Stimulated activated effector memory CD8-positive, alpha-beta T cell treated with anti-CD3 and anti-CD28 coated beads, Interleukin-12 subunit alpha, Interleukin-12 subunit beta, amount 100 ng/mL, for 72 hours (primary cell): ENCODE measurements at places on chromosomes 13 and 19.

DNA sequence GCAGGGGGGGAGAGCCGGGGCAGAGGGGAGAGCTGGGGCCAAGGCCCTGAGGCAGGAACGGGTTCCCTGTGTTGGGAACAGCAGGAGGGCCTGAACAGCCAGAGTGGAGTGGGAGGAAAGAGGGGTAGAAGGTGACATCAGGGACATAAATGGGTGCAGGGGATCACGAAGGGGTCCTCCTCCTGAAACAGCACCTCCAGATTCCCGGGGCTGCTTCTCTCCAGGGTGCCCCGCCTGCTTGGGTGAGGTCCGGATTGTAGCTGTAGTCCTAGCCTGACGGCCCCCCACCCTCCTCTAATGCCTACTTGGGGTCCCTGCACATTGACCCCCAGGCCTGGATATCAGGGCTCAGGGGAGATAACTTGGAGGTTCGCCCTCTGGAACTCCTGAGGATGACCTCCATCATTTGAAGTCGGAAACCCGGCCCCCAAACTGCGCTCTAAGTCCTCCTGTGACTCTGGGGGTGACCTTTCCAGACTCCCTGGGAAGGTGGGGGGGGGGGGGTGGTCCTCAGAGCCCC is 473 bp upstream of the SCN1B start:
- no peak for DNase-seq

DNA sequence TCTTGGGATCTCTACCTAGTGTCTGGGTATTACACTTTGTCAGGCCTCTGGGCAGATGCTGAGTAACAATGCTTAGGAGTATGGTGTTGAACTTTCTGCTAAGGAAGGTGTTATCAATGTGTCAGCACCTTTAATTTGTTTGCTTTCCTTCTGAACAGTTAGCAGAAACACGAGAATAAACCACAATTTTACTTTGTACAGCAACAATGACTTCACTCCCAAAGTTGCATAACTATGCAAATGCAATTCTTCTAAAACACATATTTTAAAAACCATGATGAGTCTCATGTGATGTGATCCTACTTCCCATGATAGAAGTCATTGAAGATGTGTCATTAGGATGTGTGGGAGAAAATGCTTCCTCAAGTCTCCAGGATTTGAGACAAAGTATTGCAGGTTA is 155.0 kb downstream of the POSTN start:
- DNase-seq, result no peak

- DNase-seq, result no peak
Observed at GRCh38 chr19:34601071-34601470, 75.9 kb downstream of the SCGB2B2 start.

- no peak for DNase-seq
Observed at GRCh38 chr13:99299920-99300341, 7.3 kb downstream of the GPR183 start.

- no peak for DNase-seq
Observed at GRCh38 chr19:49749055-49749716, 13.9 kb downstream of the TSKS start.

DNA sequence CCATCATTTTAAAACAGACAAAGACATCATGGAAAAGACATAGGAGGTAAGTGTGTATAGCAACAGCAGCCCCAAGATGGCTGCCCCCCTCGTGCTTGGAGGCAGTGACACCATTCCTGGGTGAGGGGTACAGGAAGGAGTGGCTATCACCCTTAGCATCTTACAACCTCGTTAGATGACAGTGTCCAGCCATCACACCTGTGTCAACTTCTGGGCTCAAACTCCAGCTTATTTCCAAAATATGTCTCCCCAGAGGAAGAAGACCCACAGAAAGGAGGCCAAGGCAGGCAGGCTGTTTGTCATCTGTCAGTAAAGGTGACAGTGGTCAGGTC is 27.5 kb downstream of the EPS15L1 start:
- no peak for DNase-seq

- no peak for DNase-seq
Observed at GRCh38 chr13:73406454-73406853, 347.6 kb downstream of the KLF5 start.

GRCh38 chr19:2374808-2375207 is 14.7 kb downstream of the TMPRSS9 start:
- no peak for DNase-seq

- DNase-seq, result no peak
Observed at GRCh38 chr19:18408053-18408476, 10.6 kb upstream of the LRRC25 start.

DNA sequence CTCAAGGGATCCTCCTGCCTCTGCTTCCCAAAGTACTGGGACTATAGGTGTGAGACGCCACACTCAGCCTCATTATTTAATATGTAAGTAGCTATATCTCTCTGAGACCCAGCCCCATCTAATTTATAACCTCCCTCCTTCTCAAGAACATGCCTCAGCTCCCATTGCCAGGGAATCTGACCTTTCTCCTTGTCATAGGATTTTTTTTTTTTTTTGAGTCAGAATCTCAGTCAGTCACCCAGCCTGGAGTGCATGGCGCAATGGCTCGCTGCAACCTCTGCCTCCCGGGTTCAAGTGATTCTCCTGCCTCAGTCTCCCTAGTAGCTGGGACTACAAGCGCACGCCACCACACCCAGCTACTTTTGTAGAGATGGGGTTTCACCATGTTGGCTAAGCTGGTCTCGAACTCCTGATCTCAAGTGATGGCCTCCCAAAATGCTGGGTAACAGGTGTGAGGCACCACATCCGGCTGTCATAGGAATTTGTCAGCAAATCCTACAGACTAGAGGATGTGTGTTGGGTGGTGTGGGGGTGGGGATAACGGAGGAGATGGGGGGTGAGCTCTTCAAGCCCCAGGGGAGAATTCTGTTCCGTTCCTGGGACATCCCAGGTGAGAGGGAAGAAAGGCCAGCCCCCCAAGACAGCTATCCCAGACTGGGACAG is 5.1 kb upstream of the EPS8L1 start:
- DNase-seq, result no peak

GRCh38 chr13:73948848-73949529 is 185.2 kb downstream of the KLF12 start:
- DNase-seq, result no peak

GRCh38 chr19:38213911-38214625 is 10.0 kb downstream of the DPF1 start:
- DNase-seq, result peak; percentile 90

GRCh38 chr13:107088061-107088460 is 520.1 kb upstream of the ARGLU1 start:
- DNase-seq, result no peak

DNA sequence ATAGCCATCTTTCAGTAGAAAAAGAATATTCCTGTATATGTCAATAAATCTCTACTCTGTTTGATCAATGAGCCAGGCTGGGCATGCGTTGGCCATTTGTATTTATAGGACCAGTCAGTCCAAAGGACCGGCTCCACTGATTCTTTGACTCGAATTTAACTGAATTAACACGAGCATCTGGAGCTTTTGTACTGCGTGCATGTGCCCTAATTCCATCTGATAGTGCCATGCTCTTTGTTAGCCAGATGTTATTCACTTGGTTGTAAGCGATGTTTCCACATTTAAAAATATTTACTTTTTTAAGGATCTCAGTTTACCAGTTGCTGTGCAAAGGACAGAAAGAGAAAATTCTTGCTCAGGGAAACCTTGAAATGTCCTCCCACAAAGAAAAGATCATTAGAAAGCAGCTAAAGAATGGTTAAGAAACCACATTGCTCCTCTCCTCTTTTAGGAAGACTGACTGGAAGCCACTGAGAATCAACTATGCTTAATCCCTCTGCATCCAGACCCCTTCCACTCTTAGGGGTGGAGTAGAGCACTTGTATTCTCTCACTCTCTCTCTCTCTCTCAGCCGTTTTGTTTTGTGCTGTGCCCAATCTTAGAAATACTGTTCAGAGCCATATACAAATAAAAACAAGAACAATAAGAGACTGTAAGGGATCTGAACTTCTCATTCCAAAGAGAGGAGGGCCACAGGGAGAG is 165.8 kb downstream of the DCLK1 start:
- no peak for DNase-seq

DNA sequence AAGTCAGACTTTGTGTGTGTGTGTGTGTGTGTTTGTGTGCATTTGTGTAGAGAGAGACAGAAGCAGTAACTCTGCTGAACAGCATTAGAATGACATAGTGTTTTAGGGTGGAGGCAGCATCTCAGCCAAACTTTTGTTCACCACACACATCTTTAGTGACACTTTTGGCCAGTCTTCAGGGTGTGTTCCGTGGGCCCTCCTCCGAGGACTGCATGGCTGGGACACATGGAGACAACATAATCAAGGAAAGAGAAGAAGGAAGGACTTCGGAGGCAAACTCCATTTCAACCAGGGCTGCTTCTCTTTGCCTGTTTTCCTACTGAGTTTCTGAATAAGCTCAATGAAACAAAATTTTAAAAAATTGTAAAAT is 205.1 kb downstream of the LHFPL6 start:
- no peak for DNase-seq

- DNase-seq, result no peak
Observed at GRCh38 chr19:281992-282391, 9.2 kb downstream of the PLPP2 start.

DNA sequence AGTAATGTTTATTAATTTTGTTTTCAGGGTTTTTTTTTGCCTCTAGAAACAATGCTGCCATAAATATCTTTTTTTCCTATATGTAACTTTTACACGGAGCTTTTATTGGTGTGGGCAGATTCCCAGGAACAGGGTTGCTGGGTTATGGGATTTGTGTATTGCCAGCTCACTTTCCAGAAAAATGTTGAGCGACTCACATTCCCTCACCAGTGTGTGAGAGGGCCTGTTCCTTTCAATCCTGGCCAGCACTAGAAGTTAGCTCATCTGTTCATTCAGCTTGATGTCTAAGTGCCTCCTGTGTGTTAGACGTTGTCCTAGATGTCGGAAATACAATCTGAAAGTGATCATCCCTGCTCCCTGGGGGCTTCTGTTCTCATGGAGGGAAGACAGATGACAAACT is 2.6 kb downstream of the ZNF71 start:
- no peak for DNase-seq

DNA sequence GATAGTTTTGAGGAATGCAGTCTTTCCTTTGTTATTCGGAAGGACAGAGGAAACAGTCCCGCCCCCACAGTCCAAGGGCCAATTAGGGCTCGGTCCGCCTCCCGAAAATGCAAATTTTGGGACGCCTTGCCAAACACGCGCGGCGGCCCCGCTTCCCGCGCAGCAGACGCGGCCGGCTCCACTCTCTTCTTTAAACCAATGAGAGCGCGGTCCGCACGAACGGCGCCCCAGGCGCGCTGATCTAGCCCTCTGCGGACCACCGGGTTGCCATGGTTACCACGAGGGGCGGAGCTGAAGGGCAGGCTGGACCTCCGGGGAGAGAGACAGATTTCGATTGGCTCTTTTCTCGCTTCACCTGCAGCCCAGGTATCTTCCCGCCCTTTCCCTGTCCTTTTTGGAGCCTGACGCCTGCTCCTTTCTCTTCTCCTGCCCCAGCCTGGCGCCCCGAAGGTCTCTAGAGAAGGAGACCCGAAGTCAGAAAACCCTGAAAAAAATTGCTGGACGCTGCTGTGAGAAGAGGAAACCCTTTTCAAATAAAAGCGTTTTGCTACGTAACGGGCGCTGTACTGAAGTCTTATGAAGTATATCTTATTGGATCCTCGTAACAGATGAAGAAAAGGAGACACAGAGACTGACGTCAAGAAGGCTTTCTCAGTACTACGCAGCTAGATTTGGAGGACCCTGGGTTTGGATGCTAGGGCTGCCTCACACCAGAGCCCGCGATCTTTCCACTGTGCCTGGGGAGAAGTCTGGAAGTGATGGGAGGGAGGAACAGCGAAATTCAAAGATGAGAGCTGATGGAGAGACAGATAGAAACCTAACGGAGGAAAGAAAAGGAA is 2.0 kb downstream of the PTH2 start:
- DNase-seq, result no peak

- DNase-seq, result no peak
Observed at GRCh38 chr13:53612200-53612599, 583.6 kb downstream of the OLFM4 start.

DNA sequence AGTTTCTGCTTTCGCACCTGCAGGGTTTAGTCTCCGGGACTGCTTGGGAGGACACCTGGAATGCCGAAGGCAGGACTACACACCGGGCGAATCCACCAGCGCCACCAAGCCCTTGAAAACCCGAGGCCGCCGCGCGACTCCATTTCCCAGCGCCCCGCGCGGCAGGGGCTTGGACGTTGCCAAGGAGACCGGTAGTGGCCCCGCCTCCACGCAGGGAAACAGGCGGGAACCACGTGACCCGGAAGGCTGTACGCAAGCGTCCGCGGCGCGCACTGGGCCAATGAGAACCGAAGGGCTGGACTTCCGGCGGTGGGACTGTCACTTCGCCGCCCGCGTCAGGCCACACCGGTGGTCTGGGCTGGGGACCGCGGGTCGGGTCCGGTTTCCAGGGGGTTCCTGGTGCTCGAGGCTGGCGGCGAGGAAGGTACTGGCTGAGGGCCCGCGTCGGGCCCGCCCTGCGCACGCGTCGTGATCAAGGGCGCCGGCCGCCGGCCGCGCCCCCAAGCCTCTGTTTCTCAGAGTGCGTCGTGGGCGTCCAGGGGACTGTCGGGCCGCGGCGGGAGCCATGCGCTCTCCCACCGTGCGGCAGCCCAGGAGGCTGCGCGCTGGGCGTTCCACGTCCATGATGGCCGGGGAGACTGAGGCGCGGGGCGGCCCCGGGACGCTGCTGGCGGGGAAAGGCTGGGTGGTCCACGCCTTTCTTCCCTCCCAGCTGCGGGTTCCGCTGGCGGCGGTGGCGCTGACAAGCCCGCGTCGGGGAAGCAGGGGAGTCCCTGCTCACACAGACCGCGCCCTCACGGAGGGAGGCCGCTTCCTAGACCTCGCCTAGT is at the start of gene ZNF324:
Gene ZNF324, plus strand, starts transcription at position 321 of the 830 bp plus-strand sequence. CDS start 2,106 bp downstream, outside the sequence.
- peak; percentile 98 for DNase-seq

DNA sequence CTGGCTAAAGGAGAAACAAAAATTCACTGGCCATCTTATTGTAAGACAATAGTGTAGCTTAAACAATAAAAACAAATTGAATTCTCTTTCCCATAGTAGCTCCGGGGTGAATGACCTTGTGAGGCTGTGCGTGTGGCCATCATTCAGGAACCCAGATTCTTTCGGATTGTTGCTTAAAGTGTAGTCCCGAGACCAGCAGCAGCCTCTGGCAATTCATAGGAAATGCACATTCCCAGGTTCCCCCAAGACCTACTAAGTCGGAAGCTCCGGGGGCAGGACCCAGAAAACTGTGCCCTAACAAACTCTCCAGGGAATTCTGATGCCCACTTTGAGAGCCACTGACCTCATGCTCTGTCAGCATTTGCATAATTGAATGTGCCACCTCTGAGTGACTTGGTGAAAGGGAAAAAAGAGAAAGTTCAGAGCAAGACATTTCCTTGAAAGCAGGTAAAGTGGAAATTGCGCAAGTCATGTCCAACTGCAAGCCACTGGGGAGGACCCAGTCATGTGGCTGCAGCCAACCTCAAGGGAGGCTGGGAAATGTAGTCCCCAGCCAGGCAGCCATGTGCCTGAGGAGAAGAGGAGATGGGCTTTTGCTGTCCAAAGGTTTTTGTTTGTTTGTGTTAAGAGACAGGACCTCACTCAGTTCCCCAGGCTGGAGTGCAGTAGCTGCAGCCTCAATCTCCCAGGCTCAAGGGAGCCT is 50.7 kb upstream of the PNMA8B start:
- DNase-seq, result peak; percentile 39

DNA sequence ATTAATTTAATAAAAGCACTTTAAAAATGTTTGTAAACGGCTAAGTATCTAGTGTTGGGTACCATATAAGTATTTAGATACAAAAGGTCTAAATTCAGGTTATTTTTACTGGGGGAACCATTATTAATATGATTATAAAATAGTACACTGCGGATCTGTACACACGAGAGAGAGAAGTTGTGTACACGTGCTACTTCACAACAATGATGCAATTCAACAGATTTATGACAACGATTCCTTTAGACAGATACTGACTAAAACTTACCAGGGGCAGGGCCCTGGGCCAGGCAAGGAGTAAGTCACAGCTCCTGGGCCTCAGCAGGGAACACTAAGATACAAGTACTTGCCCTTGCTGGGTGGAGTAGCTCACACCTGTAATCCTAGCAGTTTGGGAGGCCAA is 29.1 kb upstream of the TPTE2 start:
- DNase-seq, result no peak
